NCI-H1694 treated with DMSO at 0.1 percent for 48 hours (cell line): ENCODE measurements at places on chromosomes 6 and 20.

DNA sequence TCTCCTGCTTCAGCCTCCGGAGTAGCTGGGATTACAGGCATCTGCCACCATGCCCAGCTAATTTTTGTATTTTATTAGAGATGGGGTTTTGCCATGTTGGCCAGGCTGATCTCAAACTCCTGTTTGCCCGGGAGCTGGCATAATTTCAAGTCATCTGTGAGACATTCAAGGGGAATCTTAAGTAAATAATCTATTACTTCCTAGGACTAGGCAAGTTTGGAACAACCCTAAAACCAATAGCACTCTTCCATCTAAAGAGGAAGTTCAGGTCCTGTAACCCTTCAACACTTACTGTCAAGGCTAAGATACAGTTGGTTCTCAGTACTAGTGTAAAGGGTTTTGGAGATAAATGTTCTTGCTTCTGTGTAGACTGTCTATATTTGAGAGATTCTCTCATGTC lies 267.8 kb upstream of the IRAK1BP1 start:
- DNase-seq = no peak

- DNase-seq = no peak
These were observed 234.5 kb downstream of the THBS2 start for GRCh38 chr6:169019111-169019510.

DNA sequence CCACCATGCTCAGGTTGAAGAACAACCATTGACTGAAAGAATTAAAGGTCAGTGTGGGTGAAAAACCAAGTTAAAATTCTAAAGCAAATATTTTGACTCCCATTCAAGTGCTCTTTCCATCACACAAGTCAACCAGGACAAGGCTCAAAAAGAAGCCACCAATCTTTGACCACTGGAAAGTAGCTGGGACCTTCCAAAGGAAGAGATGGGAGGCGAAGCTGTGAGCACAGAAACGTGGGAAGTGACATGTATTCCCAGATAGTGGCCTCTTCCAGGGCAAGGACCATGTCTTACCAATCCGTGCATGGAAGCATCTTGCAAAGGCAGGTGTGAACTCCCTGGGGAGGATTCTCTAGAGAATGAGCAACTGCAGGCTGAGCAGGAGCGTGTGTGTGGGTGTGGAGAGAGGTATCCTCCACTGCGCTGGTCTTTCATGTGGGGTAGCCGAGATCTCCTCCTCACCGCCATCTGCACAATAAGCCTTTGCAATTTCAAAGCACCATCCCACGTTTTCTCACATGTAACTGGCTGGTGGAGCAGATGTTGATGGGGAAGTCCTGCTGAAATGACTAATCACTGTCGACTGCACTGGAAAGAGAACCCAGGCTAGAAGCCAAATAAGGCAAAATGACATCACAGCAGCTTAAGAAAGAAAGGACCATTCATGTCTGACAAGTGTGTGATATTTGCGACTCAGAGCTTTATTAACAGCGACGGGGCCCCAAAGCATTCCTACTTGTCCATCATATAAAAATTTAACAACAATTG lies 189.4 kb upstream of the RREB1 start:
- DNase-seq = peak; percentile 17

- DNase-seq = no peak
These were observed 255.8 kb upstream of the RAB32 start for GRCh38 chr6:146287691-146288369.

GRCh38 chr20:4613184-4613583 lies 108.5 kb upstream of the PRND start:
- no peak for DNase-seq

DNA sequence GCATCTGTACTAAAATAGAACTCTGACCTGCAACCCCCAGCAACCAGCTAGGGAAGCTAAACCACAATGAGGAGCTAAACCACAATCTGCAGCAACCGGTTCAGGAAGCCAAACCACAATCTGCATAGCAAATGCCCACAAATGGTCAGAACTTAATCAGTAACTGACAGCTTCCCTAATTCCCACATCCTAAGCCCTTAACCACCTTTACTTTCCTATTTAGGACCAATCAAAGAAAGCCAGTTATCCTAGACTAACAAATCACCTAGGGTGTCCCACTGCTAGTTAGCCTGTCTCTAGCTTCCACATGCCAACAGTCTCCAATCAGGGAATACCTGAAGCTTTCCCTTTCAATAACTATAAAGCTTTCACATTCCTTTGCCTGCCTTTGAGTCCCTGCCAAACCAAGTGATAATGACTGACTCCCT lies 424.6 kb upstream of the PTCHD4 start:
- DNase-seq = no peak

DNA sequence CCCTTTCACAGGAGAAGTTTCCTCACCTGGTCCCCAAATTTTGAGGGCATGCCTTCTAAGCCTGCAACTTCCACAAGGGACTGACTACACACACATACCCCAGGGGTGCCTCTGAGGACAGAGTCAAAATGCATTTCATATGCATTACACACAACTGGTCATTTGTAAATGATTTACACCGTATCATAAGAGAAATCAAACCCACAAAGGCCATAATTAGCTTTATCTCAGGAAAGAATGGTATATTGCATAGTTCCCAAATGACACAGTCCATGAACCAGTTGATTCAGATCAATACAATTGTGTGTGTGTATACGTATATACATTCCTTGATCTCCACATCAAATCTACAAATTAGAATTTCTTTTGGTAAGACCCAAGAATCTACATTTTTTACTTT lies 203.3 kb upstream of the PRDM1 start:
- DNase-seq = no peak

DNA sequence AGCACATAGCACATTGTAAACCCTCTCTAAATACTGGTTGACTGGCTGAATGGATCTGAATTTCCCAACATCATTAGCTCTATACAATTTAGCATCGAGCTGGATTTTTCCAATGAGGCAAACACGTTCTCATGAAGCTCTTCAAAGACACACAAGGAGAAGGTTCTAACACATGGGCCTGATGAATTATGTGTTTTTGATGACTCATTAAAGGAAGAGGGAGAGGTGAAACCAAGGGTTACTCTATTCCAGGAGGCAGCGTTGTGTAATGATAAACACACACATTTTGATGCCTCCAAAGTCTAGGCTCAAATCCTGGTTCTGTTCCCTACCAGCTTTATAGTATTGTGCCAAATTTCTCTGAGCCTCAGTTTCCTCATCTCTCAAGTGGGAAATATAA lies 84.3 kb downstream of the PFDN4 start:
- no peak for DNase-seq

DNA sequence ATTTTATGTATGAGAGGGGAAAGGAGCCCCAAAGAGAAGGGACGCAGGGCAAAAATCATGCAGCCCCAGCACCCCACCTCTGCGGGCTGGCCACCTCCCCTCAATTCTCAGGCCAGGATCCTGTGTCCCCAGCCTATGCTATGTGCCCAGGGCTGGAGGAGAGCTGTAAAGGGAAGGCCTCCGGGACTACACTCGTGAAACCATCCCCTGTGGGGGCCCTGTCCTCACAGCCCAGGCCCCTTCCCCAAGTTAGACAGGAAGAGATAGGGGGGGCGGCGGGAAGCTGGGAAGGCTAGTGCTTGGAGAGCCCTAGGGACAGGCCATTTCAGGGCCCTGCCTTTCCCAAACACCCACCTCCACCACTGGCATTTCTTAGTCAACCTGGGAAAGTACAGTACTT lies 1.4 kb upstream of the COL11A2 start:
- DNase-seq = no peak

DNA sequence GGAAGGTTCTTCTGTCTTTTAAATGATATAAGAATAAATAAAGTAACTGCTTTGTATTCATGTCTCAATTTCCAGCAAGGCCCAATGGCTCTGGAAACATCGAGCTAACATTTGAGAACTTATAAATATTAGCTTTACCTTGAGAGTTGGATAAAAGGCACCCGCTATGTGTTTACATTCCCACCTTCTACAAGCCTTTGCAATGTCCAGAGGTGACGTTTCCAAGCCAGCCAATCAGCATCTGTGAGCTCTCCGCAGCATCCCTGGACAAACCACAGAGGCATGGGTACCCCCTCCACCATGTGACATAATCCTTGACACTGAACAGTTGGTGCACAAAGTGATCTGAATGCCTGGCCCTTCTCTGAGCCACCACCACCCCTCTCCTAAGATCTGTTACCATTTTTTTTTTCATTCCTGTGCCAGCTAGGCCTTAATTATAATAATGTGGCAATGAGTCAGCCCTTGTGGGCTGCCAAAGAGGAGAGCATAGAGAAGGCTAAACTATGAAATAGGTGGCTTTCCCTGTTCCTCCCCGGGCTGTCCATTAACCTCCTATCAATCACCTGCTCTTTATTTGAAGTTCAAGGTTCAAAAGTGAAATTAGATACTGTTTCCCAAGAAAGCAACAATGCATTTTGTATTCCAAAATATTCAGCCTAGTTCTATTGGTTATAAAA lies 4.1 kb downstream of the CBLN4 start:
- DNase-seq = no peak

- no peak for DNase-seq
These were observed 8.9 kb upstream of the DDR1 start for GRCh38 chr6:30875244-30876038.

DNA sequence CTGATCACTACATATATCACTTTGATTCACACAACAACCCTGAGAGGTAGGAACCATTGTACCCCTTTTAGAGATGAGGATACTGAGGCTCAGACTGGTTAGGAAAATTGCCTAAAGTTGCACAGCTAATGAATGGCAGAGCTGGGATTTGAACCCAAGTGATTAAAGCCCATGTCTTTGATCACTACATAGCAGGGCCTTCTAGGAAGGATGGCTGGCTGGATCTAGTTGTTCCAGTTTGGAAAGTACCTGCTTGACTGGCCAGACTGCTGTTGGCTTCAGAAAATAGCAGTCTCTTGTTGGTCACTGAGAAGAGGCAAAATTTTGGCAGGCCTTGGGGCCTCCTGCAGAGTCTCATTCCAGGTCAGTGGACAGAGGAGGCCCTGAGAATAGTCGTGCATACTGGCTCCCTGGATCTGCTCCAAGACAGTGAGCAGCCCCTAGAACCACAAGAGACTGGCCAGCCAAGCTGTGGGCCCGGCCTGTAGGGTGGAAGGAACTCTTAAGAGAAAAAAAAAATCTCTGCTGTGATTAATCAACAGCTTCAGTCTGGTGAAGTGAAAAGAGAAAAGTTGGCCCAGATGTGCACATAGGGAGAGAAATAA lies 17.5 kb downstream of the PPARD start:
- DNase-seq = no peak

- no peak for DNase-seq
These were observed 8.7 kb upstream of the TENT5A start for GRCh38 chr6:81761197-81761596.

GRCh38 chr6:89793586-89793985 lies 26.0 kb downstream of the MDN1 start:
- DNase-seq = no peak

GRCh38 chr6:145813285-145814034 lies 1.1 kb downstream of the FBXO30 start:
- DNase-seq = peak; percentile 13

- DNase-seq = no peak
These were observed 2.3 kb downstream of the BMP7 start for GRCh38 chr20:57263801-57264792.

DNA sequence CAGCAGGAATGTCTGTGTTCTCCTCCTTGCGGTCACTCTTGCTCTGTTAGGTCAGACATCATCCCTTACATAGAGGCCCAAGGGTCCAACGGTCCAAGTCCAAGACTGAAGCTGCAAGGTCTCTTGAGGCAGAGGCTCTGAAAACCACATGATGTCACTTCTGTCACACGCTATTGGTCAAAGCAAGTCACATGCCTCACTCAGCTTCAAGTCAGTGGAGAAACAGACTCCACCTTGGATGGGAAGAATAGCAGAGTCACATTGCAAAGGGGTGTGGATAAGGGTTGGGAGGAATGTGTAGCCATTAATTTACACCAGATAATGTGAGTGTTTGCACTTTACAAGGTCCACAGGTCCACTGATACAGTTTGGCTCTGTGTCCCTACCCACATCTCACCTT lies 17.5 kb downstream of the SLC52A3 start:
- DNase-seq = no peak

GRCh38 chr20:37567671-37568588 lies 40.3 kb upstream of the BLCAP start:
- DNase-seq = peak; percentile 78

- DNase-seq = no peak
These were observed 60.3 kb upstream of the PTPN1 start for GRCh38 chr20:50449738-50450492.

DNA sequence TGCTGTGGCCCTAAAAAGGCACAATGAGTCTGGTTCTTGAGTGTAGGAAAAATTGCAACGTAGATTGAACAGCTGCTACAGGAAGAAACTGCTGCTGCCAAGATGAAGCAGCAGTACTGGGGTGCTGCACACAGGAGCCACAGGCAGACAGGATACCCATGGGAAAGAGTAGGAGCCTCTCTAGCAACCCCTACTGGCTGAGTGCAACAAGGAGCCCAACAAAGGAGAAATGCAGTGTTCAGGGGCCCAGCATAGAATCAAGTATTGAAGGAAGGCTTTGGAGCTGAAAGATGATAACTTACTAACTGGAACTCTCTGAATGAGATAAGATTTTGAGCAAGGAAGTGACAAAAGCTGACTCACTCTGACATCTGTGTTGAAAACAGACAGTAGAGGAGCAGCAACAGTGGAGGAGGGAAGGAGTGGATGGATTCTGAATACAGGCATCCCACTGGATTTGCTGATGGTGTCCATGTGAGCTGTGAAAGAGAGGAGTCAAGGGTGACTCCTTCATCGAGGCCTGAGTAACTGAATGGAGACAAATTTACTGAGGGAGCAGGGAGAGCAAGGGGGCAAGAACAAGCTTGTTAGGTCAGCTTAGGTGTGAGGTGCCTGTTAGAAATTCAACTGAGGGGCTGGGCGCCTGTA lies 534.7 kb upstream of the JARID2 start:
- peak; percentile 66 for DNase-seq
